ENCODE measurements at places on chromosomes 2 and 18.

GRCh38 chr2:232611559-232612218 lies 21.7 kb upstream of the EFHD1 start:
- no peak for DNase-seq

GRCh38 chr2:224551693-224552092 lies 33.5 kb downstream of the CUL3 start:
- no peak for DNase-seq

DNA sequence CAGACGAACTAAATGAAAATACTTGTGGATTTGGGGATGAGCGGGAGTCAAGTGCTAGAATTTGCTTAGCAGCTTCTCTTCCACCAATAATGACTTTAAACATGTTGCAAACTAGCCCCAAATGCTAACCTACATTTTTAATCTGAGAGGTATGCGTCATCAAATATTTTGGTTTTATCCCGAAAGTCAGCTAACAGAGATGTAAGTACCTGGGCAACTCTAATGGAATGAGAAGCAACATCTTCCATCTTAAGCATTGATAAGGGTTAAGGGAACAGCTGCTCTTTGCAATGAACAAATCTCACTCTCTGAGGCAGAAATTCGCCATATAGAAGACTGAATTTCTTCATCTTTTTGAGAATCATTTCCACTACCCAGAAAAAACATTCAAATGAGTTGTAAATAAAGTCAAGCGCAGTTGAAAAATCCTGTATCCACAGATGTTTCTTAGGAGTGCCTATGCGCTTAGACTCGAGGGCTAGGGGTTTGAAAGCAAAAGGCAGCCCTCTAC lies 926 bp upstream of the YPEL5 start:
- DNase-seq, result no peak

GRCh38 chr2:43414586-43415135 lies 181.2 kb downstream of the THADA start:
- no peak for DNase-seq

DNA sequence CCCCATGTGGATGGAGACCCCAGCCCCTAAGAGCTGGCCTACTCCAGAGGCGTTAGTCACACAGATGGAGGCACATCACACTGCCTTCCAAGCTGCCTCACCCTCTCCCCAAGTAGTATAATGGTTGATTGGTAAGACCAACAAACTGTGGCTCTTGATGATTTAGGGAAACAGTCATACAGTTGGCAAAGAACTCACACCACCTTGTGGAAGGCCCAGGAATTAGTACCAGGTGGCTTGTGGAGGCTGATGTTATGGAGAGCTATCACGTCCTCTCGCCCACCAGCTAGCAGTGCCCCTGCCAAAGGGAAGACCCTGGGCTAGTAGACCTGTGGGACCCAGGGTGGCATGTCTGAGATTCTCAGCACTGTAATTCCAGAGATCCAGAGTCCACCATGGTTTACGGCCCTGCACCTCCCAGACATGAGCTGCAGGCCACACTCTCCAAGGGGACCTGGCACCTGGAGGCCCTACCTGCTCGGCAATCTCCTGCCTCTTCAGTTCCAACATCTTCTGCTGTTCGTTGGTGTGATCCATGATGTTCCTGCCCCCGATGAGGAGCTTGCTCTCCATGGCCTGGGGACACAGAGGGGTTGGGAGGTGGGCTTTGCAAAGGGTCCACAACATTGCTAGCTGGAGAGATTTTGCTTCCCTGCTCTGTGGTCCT lies 26.3 kb downstream of the KIF3C start:
- no peak for DNase-seq

GRCh38 chr2:71463342-71463654 lies 9.9 kb downstream of the DYSF start:
- DNase-seq, result no peak

- no peak for DNase-seq
Measured at GRCh38 chr2:127125821-127126220, 18.9 kb upstream of the BIN1 start.

DNA sequence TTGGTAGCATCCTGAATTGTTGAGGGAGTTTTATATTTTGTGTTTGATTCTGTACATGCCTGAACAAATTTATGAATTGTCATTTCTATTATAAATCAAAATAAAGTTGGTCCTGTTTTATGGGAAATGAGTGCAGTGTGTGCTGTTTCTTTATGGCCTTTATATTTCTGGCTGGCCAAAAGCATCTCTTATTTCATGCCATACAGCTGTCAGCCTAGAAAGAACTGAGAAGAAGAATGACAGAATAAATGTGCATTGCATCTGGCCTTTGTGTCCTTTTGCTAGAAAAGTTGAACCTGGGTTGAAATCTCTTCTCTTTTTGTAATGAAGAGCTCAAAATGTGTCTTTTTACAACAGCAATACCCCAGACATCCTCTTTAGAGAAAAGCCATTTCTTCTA lies 474.7 kb upstream of the LRATD1 start:
- DNase-seq, result no peak

GRCh38 chr2:241865957-241866789 lies 3.4 kb upstream of the RTP5 start:
- no peak for DNase-seq

- DNase-seq, result no peak
Measured at GRCh38 chr18:78073275-78073674, 823.6 kb downstream of the GALR1 start.

GRCh38 chr18:62672600-62672999 lies 42.7 kb upstream of the PHLPP1 start:
- DNase-seq, result no peak

- DNase-seq, result no peak
Measured at GRCh38 chr2:39837856-39838453, 58.9 kb upstream of the THUMPD2 start.

- DNase-seq, result peak; percentile 26
Measured at GRCh38 chr2:45072064-45072861, 63.0 kb upstream of the SIX2 start.

GRCh38 chr2:148876595-148877402 lies 1.8 kb downstream of the KIF5C start:
- DNase-seq, result no peak

DNA sequence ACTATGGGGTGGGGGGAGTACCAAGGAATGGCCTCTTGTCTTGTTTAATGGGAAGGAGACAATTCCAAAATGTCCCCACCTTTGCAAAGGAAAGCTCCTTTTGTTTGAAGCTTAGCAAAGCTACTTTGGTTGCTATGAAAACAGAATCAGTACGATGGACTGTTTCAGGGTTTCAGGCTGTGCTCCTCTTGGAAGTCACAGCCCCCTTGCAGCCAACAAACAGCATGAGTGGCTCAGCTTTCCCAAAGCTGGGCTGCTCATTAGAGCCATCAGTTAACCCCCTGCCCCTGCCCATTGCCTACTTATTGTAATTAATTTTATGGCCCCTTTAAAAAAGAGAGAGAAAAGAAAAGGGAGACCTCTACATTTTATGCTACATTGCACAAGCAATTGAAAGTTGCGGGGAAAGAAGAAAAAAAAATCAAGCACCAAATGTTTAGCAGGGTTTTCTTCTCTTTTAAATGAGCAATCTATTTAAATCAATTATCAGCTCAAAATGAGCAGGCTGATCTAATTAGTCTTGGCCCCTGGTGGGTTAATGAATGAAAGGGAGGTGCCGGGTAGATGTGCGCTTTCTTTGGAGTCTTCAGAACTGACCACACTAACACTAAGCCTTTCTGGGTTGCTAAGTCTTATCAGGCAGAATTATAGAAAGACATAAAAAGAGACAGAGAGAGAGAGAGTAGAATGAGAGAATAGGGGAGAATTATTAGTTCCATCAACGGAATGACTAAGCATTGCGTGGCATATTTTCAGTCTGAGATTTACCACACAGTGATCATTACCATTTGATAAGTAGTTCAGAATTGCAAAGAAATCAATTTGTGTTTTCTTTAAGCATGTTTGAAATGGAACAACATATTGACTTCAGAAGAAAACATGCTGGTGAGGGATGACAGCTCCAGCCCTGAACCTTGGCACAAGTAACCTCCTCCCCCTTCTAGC lies 284.9 kb downstream of the INSIG2 start:
- DNase-seq, result no peak

GRCh38 chr2:174688079-174688478 lies 76.2 kb downstream of the CHRNA1 start:
- DNase-seq, result no peak

GRCh38 chr2:109629867-109630266 lies 15.7 kb downstream of the SOWAHC start:
- no peak for DNase-seq

DNA sequence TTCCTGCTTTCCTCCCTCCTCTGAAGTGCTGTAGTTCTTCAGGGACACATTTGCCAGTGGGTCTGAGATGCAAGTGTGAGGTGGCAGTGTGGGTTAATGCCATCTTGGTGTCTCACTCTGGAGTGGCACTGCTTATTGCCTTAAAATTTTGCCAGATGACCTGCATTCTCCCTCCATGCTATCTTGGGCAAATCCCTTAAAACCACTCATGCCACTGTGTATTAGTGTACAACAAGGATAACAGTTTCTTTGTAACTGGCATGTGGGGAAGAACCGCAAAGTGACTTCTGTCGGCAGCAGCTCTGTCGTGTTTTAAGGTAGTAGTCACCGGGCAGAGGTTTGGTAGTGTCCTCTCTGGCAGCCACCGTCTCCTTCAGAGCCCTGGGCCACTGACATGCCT lies 124.2 kb downstream of the NEDD4L start:
- DNase-seq, result no peak

GRCh38 chr2:229715895-229716507 lies 1.6 kb upstream of the DNER start:
- DNase-seq, result no peak

GRCh38 chr2:107684421-107684820 lies 142.3 kb upstream of the RGPD4 start:
- DNase-seq, result no peak

All from coronary artery (tissue), 2 donors.